Thyroid gland (tissue), 4 donors: ENCODE measurements at places on chromosomes 11 and 22.

GRCh38 chr11:77207618-77208313, 79.7 kb downstream of the MYO7A start:
- DNase-seq = no peak

GRCh38 chr11:73972187-73972586, 10.5 kb downstream of the UCP2 start:
- no peak for DNase-seq

- DNase-seq = peak; percentile 44
Measured at GRCh38 chr11:6320411-6321155, at the start of gene CAVIN3. CAVIN3 (minus strand) TSS chr11:6320501; CDS start chr11:6320476, 25 bp downstream.

DNA sequence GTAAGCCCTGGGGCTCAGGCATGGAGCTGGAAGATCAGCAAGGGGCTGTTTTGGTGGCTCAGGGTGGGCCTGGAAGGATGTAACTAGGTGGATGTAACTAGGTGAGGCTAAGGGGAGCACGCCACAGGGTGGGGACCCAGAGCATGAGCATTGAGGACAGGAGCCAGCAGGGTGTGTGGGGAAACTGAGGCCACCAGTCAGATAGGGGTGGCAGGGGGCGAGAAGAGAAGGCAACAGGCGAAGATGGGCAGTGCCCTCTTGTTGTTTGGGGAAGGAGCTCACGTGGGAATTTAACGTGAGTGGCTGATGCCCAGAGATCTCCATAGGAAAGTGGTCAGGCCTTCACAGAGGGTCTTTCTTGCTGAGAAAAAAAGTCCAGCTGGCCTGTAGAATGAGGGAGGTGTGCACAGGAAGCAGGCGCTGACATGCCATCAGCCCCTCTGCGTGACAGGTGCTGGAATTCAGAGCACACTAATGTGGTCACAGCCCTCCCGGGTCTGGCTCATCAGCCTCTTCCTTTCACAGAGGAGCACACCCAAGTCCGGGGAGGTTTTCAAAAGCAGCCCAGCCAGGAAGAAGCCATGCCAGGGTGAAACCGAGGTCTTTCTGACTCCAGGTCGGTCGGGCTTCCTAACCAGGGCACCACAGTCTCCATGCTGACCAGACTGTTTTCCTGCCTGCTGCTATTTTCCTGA, 54.6 kb upstream of the PAX6 start:
- no peak for DNase-seq

DNA sequence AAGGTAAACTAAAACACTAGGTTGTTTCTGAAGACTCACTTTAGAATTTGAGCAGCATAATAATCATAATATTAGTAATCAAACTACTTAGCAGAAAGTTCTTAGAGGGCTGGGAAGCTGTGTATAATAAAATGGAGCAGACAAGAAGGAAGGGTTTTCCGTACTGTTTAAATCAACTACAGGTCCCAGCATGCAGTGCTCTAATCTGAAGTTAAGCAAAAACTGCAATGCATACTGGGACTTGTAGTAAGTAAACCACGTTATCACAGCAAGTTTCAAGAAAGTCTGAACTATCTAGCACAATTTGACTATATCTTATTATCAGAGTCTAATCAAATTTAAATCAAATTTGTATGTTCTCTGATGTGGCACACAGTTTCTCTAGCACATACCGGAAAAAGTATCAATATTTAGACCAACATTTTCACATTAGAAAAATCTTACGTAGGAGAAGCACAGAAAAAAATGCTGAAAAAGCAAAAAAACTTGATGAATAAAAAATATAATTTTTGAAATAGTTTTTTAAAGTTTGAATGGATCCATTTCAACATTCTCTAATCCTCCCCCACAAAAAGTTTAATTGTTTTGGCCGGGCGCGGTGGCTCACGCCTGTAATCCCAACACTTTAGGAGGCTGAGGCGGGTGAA, 8.2 kb downstream of the PHF21A start:
- DNase-seq = no peak

GRCh38 chr11:28100665-28101064, 7.3 kb downstream of the KIF18A start:
- DNase-seq = no peak

GRCh38 chr22:40922484-40923303, 28.5 kb upstream of the RBX1 start:
- DNase-seq = no peak

- no peak for DNase-seq
Measured at GRCh38 chr11:100637706-100638105, 49.4 kb upstream of the ARHGAP42 start.

DNA sequence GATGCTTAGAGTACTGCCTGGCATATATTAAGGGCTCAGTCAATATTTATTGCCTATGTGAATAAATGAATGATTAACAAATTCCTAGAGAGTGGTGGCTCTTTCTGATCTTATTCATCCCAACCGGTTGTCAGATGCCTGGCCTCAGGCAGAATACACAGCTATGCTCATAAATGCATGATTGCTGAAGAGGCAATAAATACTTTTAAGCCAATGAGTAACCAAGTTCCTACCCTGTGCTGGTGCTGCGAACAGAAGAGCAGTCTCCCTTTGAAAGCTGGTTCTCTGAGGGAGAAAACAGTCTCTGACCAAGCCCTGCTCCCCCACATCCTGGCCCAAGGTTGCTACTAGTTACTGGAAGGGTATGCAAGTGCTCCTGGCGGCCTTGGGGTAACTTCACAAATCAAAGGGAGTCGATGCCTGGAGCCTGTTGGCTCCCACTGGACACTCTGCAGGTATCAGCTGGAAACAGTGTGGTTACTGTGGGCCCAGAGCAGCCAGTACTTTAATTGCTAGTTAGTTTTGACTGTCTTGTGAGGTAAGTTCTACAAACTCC, 2.8 kb downstream of the USH1C start:
- DNase-seq = no peak

GRCh38 chr11:47337229-47337924, 15.1 kb downstream of the MYBPC3 start:
- no peak for DNase-seq

- no peak for DNase-seq
Measured at GRCh38 chr22:30565341-30565740, 9.1 kb downstream of the GAL3ST1 start.

GRCh38 chr11:128189823-128190222, 397.5 kb downstream of the ETS1 start:
- DNase-seq = no peak

DNA sequence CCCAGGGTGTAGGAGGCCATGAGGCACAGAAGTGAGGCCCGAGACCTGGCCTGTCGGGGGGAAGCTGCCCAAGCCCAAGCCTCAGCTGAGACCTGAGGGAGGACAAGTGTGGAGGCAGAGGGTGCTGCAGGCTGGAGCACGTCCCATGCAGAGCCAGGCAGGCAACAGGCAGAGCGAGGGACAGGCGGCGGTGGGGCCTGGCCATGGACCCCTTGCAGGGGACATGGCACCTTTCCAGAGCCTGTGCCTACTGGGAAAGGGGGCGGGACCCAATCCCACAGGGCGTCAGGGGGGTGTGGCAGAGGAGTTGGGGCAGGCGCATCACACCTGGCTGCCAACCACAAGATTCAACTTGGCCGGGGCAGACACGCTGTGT, 4.3 kb downstream of the TNNI2 start:
- DNase-seq = no peak

DNA sequence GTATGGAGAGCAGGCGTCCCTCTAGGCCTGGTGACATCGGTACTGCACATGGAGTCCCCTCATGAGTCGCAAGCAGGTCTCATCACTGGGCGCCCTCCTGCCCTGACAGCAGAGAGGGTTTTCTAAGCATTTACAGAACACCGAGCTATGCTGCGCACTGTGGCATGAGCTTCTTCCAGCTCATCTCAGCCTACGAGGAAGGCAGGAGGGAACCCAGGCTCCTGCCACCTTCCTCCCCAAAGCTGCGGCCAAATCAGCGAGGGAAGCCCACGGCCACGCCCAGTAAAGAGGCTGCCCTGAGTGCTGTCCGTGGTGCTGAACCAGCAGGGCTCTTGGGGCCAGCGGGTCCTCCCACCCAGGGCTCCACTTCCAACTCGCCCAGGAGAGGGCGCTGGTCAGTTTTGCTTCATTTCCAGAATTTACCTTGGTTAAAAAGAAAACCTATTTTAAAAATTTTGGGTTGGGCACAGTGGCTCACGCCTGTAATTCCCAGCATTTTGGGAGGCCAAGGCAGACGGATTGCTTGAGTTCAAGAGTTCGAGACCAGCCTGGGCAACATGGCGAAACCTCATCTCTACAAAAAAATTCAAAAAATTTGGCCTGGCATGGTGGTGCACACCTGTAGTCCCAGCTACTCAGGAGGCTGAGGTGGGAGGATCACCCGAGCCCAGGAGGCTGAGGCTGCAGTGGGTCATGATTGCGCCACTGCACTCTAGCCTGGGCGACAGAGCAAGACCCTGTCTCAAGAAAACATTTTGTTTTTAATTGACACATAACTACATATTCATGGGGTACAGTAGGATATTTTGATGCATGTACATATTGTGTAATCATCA, 34.2 kb downstream of the PHF21B start:
- DNase-seq = peak; percentile 94

DNA sequence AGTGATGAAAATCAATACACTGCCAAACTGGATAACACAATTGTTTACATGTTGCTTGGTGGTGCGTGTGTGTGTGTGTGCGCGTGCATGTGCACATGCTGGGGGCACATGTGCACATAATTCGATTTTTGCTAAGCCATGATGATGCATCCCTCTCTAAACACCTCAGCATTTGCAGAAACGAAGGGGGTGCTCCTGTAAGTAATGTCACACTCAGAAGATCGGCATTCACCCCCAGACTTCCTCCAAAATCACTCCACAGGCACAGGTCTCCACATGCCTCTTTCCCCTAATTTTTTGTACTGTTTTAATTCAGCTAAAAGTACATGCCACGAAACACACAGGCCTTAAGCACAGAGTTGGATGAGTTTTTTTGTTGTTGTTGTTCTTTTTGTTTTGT, 341.5 kb downstream of the SHANK2 start:
- DNase-seq = no peak

- DNase-seq = no peak
Measured at GRCh38 chr11:57260937-57261783, 24.1 kb upstream of the APLNR start.

DNA sequence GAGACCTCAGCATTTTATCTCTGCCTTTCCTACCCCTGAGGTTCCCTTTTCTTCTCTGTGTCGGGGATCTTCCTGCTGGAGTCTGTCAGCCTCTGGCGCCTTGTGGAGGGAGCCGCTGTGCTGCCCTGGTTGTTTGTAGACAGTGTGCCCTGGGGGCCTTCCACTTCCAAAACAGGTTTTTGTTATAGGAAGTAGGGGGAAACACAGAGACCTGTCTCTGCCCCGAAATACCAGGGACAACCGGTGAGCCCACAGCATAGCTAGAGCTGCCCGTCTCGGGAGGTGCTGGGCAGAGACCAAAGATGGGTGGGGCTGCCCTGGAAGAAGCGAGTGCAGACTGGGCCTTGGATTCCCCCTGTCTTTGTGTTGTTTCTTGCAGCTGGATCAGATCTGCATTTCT, 8.0 kb downstream of the NCAPH2 start:
- DNase-seq = no peak

GRCh38 chr11:445765-446588, 4.1 kb upstream of the PTDSS2 start:
- peak; percentile 41 for DNase-seq

GRCh38 chr11:60813324-60813723, 28.2 kb downstream of the MS4A10 start:
- DNase-seq = no peak

GRCh38 chr11:67117176-67117575, 1.9 kb upstream of the KDM2A start:
- DNase-seq = no peak

- DNase-seq = no peak
Measured at GRCh38 chr11:95135880-95136279, 46.2 kb downstream of the ENDOD1 start.

- no peak for DNase-seq
Measured at GRCh38 chr11:72930008-72930407, 115.8 kb downstream of the ATG16L2 start.

DNA sequence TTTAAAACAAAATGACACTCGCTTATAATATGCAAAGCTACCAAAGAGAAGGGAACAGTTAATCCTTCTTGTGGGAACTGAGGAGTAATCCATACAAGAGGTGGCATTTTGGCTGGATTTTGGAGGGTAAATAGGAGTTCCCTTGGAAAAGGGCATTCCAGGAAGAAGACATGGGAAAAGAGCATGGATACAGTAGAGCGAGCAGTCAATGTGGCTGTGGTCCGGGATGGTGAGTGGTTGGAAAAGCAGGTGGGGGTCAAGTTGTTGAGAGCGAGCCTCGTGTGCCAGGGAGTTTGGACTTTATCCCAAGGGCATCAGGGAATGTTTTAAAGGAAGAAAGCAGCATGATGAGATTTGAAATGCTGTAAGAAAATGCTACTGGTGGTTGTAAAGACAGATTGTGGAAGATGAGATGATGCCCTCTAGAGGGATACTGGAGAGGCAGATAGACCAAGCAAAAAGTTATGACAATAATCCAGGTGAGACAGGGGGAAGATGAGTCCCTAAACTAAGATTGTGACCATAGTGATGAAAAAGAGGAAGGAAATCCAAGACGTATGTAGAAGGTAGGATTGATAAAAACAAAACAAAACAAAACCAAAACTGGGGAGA, 3.8 kb upstream of the MMP7 start:
- no peak for DNase-seq

DNA sequence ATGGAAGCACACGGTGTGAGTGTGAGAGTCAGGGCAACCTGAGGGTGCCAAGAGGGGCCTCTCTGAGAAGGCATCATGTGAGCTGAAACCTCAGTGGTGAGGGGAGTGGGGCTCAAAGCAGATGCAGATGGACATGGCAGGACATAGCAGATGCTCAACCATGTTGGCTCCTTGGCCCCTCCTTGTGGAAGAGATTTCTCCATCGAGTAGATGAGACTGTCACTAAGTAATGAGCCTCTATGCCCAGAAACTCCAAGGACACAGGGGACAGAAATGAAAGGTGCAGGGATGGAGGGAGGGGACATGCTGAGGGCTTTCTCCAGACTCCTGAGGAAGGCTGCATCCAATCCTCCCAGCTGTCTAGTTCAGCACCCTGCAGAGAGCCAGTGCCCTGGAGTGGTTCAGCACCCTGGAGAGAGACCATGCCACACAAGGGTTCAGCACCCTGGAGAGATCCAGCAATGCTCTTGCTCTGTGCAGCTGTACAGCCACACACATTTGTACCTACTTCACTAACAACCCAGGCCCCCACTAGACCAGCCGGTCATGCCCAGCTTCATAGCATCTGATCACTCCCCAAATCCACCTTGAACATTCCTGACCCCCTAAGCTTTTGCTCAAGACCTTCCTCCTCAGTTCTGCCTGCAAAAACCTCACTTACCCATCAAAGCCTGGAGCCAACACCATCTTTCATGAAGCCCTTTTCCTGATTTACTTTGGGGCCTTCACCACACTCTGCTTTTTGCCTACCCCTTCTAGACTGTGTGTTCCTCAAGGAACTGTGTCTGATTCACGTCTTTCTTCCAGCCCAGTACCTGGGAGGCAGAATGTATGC, 252.0 kb downstream of the CTTN start:
- DNase-seq = peak; percentile 75

DNA sequence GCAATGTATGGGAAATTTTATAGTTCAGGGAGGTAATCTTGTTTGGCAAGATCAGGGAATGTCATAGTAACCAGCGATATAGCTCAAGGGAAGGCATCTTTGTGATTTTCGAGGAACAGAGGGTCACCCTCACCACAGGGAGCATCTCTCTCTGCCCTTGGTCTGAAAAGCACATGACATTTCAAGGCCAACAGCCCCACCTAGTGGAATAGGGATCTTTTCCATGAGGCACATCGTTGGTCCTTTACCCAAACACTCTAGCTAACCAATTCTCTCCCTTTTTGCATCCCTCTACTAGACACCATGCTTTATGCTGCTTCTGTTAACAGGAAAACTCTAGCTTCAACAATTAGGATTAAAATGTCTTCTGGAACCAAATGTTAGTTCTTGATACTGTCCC, 179.0 kb downstream of the GRM5 start:
- DNase-seq = no peak

GRCh38 chr11:67651976-67652781, 1.6 kb upstream of the ACY3 start:
- no peak for DNase-seq
